Mesenteric fat pad (tissue), 1 donor: ENCODE measurements at places on chromosomes 11 and 22. TPM values are rescaled to one million over a fixed set of nuclear protein-coding genes. Genes with fewer than 3 reads are reported as not detected.

Gene ZNF143
- 38.2 TPM for total RNA-seq

Gene PKNOX2
- total RNA-seq = 2.6 TPM

Gene LRRC32
- 136 TPM for total RNA-seq

Gene RHOD
- total RNA-seq = 22.2 TPM

Gene CADM1
- 14.8 TPM for total RNA-seq

Gene CTSW
- total RNA-seq = 1.3 TPM

Gene DTX4
- 60.8 TPM for total RNA-seq

Gene SCGB1A1
- not detected for total RNA-seq

Gene OR51S1
- total RNA-seq = not detected

Gene ABTB2
- 6.1 TPM for total RNA-seq

Gene ELFN2
- not detected for total RNA-seq

Gene CNTF
- 2.2 TPM for total RNA-seq

DNA sequence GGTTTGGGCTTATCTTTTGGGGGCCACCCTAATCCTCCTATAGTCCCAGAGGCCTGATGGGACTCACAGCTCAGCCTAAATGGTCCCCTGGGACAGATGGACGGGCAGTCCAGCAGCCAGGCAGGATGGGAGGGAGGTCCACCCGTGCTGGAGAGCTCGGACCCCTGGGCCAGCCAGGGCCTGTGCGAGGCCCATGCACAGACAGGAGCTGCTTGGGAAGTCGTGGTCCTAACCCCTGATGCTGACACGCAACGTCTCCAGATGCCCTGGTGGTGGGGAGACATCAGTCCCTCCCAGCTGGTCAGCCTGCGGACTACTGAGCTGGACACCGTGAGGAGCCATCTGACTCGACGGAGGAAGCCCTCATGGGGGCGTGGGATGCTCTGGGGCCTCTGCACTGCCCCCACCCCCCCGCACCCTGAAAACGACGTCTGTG is 31.2 kb upstream of the MUC5AC start:
- no peak for DNase-seq

- DNase-seq = no peak
Observed at GRCh38 chr11:2365571-2366210, 11.4 kb upstream of the CD81 start.

DNA sequence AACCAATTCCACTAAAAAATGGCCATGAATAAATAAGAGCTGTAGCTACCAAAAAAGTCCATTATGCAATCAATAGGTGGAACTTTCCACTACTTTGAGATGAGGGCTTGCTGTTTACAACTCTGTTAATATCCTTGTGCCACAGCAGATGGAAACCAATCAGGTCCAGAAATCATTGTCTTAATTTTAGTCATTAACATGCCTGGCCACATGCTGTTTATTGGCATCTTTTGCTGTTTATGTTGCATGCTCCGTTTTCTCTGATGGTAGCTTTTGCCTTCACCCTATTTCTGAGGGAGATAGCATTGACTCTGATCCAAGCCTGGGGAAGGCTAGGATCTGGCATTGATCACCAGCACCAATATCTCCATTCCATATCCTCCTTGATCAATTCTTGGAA is 192.9 kb upstream of the SEZ6L start:
- no peak for DNase-seq

DNA sequence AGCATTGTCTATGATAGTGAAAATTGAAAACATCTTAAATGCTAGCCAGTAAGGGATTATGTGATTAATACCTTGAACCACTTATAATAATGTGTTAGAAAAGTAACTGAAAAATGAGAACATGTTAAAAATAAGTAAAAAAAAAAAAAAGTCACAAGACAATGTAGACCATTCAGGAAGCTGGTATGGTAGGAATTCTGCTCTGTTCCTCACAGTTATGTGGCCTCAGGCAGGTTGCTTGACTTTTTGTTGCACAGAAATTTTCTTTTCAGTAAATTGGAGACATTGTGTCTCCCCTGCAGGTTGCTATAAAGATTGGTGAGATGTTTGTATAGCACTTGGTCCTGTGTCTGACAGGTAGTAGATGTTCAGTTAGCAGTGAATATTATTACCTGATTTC is 17.3 kb upstream of the PLET1 start:
- DNase-seq = no peak

- DNase-seq = no peak
Observed at GRCh38 chr11:128422576-128423370, 164.6 kb downstream of the ETS1 start.

DNA sequence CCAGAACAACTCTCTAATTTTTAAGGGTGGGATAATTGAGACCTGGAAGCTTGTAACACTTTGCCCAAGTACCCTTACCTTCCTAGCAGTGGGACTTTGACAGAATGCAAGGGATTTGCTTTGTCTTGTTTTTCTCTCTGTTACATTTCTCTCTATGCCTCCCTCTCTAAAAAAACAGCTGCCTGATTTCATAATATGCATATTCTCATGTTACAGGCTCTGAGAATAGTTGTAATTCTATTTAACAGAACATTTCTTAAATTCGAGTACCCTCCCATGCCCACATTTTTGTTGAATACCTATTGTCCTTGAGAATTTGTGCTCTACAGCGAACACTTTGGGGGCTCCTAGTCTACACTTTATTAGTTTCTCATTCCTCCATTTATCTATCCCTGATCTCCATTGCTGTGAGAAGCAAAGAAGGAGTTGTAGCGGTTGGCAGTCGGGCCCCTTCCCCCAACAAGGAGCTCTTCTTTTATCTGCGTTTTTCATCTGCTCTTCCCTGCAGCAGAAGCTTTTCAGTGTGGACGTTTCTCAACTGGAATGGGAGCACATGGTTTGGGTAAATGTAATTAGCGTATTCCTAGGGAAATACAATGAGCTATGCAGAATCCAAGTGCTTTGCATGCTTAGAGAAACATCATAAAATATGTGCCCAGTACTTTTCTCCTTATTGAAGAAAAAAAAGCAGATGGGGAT is 117.7 kb upstream of the CCDC90B start:
- no peak for DNase-seq

- DNase-seq = peak; percentile 55
Observed at GRCh38 chr22:47593291-47593690, 830.8 kb downstream of the TBC1D22A start.

DNA sequence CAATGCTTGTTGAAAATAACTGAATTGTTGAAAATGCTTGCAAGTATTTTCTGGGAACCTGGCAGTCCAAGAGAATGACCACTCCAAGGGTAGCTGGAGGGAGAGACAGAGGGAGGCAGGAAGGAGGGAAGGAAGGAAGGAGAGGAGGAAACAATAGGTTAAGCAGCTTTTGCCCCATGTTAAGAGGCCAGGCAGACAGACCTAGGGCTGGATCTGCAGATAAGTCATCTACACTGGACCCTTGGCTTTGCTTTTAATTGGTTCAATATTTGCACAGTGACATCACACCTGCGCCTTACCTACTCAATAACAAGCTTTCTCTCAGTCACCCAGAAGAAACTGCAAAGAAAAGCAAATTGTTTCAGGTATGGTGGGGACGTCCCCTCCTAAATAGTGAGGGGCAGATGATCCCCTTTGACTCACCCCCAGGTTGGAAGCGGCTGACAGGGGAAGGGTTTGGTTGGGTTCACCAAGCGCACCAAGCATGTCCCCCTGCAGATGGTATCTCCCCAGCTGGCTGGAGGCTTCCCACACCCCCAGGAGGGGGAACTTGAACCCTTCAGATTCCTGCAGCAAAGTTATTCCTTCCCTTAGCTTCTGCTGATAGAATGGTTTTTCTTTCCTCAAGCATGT is 24.3 kb downstream of the MYH9 start:
- no peak for DNase-seq

DNA sequence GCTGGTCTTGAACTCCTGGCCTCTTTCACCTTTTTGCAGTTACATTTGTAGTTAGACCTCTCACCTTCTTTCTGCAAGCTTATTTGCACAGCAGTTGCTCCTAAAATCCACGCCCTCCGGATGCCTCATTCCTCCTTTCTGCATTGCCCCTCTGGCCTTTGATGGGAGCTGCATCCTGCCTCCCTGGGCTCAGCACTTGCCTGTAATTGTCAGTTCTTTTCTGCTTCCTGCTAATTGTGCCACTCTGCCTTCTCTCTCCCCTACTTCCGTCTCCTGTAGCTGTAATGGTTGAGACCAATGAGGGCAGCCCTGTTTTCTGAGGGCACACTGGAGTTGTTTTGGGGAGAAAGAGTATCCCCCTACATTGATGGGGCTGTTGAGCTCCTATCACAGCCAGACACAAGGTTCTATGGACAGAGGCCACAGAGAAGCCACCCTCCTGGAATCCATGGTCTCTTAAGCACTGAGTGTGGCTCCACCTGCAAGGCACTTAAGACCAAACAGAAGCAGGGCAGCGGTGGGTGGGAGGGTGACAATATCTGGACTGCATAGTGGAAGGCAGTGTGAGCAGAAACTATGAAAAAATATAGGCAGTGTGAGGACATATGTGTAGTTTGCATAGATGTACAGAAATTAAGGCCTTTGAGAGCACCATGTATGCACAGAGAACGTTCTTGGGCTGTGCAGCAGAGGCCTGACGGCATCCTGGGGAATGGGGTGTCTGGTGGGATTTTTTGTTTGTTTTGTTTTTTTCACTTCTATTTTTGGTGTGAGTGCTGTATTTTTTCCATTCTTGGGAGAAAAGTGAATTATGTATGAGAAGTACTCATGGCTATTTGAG is 30.5 kb downstream of the YDJC start:
- no peak for DNase-seq

- peak; percentile 33 for DNase-seq
Observed at GRCh38 chr11:73198677-73199076, 19.4 kb upstream of the P2RY2 start.

- DNase-seq = no peak
Observed at GRCh38 chr22:28670161-28670560, 9.5 kb downstream of the TTC28 start.

DNA sequence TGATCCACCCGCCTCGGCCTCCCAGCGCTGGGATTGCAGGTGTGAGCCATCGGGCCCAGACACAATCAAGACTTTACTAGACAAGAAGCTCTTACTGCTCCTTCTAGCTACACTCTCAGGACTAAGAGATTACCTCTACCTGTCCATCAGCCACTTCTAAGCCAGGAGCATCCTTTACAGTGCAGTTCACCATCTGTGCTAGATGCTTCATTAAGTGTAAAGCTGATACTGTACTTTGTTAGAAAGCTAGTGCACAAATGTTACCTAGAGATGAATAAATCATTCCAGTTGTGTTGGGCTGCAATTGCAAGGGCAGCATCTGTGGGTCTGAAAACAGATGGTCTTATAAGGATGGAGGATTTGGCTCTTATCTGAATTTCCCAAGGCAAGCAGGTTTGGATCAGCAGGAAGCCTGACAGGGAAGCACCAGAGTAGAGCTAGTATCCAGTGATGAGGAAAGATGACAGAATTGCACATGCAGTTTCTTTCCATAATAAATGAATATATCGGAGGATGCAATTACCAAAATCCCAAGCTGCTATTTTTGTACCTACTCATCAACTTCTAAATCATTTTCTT is 58.3 kb downstream of the FAM168A start:
- no peak for DNase-seq

- peak; percentile 35 for DNase-seq
Observed at GRCh38 chr22:23527971-23528740, 51.9 kb downstream of the IGLL1 start.

- DNase-seq = peak; percentile 87
Observed at GRCh38 chr22:47195484-47196165, 433.2 kb downstream of the TBC1D22A start.

- no peak for DNase-seq
Observed at GRCh38 chr22:32743046-32743445, 58.5 kb upstream of the TIMP3 start.

GRCh38 chr22:32185821-32186220 is 19.1 kb downstream of the RFPL2 start:
- DNase-seq = no peak

- DNase-seq = no peak
Observed at GRCh38 chr11:120333801-120334200, 2.4 kb upstream of the ARHGEF12 start.

DNA sequence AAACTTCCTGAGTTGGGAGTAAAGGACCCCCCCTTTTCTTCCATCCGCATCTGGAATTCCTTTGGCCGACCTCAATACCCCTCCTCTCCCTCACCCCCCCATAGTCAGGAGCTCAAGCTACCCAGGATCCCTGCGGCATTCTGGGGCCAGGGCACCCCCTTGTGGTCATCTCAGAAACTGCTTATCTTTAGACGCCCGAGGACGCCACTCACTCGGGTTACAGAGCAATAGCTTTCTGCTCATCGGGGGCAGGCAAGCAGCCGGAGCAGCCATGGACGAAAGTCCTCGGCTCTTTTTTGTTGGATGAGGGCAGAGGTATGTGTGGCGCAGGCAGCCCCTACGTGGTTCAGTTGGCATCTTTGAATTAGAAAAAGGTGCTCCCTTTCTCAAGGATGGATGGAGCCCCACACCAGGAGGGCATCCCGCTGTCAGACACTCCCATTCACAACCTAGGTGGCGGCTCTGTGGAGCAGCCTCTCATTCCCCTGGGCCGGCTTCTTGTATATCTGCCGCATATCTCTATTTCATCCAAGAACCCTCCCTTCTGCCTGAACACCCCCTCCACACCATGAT is 2.3 kb downstream of the C1QTNF5 start:
- DNase-seq = no peak

DNA sequence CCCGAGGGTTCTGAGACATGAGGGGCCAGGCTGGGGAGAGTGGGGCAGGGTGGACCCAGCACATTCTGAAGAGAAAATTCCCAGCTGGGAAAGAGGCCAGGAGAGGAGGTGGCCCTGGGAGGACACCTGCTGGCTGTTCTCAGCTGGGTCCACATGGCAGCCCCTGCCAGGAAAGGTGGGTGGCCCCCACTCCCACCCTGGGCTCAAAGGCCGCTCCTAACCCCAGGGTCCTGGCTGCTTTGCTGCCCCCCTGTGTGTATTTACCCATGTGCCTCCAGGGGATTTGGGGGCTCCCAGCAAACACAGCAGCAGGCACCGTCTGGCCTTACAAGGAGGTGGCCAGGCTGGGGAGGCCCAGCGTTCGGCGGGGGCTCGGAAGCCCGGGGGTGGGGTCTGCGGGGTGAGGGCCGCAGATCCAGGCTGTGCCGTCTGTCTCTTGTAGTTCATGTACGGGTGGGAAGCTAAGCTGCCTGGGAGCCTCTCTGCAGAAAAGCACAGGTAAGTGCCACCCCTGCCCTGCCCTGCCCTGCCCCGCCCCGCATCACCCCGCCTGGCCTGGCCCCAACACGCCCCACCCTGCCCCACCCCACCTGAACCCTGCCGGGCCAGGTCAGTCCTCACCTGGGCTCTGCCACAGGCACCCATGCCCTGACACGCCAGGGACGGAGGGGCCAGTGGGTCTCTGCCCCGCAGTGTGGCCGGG is 10.6 kb downstream of the MUC5B start:
- peak; percentile 72 for DNase-seq

GRCh38 chr11:69027704-69028372 is 14.8 kb upstream of the MRGPRF start:
- DNase-seq = no peak

GRCh38 chr11:76788661-76789442 is 5.7 kb downstream of the TSKU start:
- DNase-seq = peak; percentile 87

DNA sequence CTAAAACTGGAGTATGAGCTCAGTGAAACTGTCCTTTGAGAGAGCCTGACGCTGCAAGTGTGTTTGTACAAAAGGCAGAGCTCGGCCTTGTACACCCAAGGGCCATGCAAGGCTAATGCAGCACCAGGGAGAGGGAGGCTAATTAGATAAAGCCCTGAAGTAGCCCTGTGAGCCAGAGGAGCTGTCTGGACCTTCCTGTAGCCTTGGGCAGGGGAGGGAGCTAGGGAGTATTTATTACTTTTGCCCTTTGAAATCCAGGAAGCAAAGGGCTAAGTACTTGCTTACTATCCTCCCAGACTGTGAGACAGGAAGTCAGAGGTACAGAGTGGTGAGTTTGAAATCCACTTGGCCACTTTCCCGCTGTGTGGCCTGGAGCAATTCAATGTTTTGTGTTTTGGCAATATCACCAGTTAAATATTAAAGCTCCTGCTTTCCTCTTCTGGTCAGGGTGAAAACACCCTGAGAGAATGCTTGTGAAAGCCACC is 10.2 kb upstream of the LDHA start:
- DNase-seq = no peak
